Tongue (tissue), 3 donors: ENCODE measurements at places on chromosomes 4 and X. TPM values are rescaled to one million over a fixed set of nuclear protein-coding genes. Genes with fewer than 3 reads are reported as not detected.

The VCX3A gene
- not detected for total RNA-seq

The CCKAR gene
- total RNA-seq, result 14.9 TPM

The MUC7 gene
- 140 TPM for total RNA-seq

The HOPX gene
- 60.1 TPM for total RNA-seq

The CETN2 gene
- total RNA-seq, result 23.1 TPM

The SLC4A4 gene
- total RNA-seq, result 23.9 TPM

The PNCK gene
- total RNA-seq, result 0.92 TPM

The RHOXF2 gene
- total RNA-seq, result not detected
